ENCODE measurements at places on chromosomes 7 and 10.
A peak's percentile ranks its signal among the peaks of the same experiment; 100 is the strongest.

- DNase-seq: no peak
These were observed 736 bp downstream of the SKIDA1 start for GRCh38 chr10:21524526-21525366.

- DNase-seq: no peak
These were observed 178.6 kb downstream of the RPS24 start for GRCh38 chr10:78212060-78212785.

DNA sequence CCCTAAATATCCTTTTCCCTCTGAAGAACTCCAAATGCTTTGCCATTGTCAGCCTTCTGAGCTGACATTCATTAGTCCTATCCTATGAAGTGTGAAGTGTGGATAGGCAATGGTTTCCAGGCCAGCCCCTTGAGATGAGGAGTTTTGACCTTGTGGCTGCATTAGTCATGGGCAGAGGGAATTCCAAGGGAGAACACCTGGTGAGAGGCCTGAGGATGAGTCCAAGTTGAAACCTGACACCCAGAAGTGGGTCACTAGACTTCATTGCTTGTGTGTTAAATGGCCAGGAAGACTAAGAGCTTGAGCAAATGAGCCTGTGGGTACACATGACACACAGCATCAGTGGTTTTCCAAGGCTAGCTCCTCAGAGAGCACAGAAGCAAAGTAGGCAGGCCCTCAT lies 260.8 kb downstream of the SKAP2 start:
- DNase-seq: no peak

DNA sequence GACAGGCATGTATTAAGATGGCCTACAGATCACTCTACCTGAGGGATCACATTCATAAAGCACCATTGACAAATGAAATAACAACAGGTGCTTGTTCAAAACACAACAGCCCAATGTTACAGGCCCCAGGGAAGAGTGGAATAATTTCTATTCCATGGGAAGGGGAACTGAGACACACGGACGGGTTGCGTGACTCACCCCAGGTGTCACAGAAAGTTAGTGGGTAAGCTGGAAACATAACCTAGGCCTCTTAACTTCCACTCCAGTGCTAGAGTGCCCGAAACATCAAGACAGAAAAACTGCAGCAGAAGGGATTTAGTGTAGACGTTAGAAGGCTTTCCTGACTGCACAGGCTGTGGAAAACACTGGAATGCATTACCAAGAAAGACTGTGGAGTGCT lies 48.3 kb downstream of the SLC37A3 start:
- no peak for DNase-seq

GRCh38 chr10:78938695-78939672 lies 129.8 kb upstream of the ZMIZ1 start:
- DNase-seq: no peak

GRCh38 chr7:100674411-100675104 lies 1.0 kb downstream of the GNB2 start:
- peak; percentile 40 for DNase-seq

GRCh38 chr10:34191406-34191805 lies 623.7 kb downstream of the PARD3 start:
- no peak for DNase-seq

GRCh38 chr10:133303206-133303605 lies 5.5 kb downstream of the TUBGCP2 start:
- no peak for DNase-seq

DNA sequence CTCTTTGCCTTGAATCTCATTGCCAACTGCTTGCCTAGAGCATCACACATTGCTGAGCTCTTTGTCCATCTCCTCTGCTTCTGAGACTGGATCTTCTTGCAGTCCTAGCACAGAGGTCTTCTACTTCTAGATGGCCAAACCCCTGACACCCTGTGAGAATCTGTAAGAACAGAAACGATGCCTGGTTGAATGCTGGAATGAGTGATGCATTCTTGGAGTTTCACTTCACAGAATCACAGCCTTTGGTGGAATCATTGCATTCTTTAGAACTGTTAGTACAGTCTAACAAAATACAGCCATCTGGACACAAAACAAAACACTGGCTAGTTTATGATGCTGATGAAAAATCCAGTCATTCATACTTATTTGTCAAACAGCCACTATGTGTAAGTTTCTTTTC lies 141.7 kb upstream of the ITGB1 start:
- no peak for DNase-seq

DNA sequence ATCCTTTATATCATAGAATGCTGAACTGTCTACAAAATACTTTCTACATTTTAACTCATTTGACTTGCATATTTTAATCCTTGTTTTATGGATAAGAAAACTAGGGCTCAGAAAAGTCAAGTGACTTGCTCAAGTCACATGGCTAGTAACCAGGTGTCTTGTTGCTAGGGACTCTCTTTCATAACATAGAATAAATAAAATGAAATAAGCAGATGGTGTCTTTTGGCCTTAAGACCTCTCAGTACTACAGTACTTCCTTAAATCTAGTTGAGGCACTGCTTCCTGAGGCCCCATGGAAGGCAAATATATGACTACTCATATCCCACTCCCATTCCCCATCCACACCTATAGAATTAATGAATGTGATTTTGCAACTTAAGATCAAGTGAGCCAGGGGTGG lies 87.9 kb downstream of the CDK6 start:
- no peak for DNase-seq

- no peak for DNase-seq
These were observed 17.2 kb downstream of the TSPAN13 start for GRCh38 chr7:16770657-16771329.

DNA sequence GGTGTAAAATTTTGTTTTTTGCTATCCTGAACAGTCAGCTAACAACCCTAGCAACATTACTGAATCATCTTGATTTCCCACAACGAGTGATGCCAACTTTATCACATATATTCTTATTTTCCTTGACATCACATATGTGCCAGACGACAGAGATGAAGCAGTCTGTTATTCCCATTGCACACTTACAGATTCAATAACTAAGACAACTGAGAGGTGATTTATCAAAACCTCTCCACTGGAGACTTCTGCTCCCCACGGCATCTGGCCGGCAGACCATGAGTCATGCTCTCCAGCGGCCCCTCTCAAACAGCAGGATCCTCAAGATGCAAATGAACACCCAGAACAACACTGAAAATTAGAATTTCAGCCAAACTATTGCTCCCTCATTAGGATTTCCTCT lies 57.1 kb downstream of the AMPH start:
- DNase-seq: no peak

DNA sequence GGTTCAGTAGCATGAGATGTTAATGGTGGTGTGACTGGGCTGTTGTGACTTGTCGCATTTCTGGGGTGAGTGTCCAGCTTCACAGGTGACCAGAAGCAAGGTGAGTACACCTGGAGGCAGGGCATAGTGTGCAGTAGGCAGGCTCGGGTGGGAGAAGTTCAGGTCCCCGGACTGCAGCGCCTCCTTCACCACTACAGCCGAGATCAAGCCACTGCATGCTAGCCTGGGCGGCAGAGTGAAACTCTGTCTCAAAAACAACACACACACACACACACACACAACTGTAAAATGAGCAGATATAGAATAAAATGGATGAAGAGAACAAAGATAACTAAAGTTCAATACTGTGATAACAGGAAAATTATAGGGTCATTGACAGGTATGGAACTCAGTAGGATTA lies 11.1 kb upstream of the PARD3 start:
- no peak for DNase-seq

DNA sequence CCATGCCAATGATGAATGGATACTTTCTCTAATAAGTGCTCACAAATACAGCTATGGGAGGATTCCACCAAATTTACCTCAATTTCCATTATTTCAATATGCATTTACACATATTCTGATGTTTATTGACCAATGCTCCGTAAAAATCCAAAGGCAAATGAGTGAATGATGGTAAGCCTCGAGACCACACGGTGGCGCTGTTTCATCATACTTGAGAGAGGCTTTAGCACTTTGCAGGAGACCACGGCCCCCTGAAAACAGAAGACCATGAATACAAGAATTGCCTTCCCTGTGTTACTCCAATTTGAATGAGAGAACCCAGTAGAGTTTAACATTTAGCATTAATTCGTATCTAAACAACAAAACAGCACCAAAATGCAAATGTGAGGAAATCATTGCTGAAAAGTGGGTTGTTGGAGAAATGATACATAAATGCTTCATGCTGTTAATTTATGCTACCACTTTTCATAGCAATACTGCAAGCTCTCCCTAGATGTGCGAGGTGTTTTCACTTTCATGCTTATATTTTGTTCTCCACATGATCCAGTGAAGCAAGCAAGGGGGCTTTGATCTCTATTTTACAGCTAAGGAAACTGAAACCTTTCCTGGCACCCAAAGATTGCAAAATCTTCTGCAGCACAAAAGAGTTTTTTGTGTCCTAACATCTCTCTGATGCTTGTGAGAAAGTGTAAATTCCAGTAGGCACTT lies 35.4 kb downstream of the TRIL start:
- peak; percentile 32 for DNase-seq

- no peak for DNase-seq
These were observed 124.9 kb downstream of the SND1 start for GRCh38 chr7:127776776-127777386.

DNA sequence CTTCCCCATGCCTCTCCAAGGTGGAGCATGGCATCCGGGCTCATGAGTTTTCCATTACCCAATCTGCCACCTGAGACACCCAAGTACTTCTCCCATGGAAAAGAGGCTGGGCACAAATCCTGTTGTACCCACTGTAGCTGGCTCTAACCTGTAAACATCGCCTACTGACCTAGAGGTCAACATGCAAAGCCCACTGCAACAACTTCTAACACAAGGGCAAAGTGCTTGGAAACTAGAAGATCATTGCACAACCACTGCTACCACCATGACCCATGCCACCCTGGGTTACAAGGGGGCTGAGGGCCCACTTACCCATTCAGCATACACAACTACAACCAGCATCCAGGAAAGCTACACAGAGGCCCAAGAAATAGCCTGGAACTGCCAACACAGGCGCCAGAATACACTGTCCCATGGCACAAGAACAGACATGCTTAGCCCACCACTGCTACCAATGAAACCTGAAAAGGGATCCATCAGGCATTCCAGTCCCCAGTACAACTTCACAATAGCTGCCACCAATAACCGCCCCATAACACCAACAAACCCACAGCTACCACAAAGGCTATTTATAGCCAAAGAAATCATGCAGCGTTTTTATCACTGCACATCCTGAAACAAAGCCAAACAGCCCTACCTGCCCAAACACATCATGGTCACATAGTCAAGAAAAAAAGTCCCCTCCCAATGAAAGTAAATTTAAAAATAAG lies 63.4 kb downstream of the RNF32 start:
- no peak for DNase-seq

DNA sequence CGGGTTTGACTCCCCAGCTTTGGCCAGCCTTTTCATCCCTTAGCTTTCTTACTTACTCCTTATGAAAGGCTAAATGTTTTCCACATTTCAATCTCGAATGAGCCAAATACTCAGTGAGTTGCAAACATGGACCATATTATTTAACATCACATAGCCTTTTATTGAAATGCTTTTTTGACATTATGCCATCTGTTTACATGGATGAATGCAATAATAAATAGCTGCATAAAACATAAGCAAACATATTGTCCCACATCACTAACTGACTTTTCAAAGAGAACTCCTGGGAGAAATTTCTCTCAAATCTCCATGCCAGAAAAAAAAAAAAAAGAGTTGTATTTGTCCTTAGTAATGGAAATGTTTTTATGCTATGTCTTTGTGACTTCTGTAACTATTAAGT lies 134.9 kb downstream of the LSMEM1 start:
- DNase-seq: no peak

- no peak for DNase-seq
These were observed 174.2 kb downstream of the KIAA1217 start for GRCh38 chr10:24382979-24383663.

GRCh38 chr7:44808914-44809393 lies 12.5 kb downstream of the PPIA start:
- no peak for DNase-seq

GRCh38 chr7:126699707-126700106 lies 553.0 kb downstream of the GRM8 start:
- no peak for DNase-seq

DNA sequence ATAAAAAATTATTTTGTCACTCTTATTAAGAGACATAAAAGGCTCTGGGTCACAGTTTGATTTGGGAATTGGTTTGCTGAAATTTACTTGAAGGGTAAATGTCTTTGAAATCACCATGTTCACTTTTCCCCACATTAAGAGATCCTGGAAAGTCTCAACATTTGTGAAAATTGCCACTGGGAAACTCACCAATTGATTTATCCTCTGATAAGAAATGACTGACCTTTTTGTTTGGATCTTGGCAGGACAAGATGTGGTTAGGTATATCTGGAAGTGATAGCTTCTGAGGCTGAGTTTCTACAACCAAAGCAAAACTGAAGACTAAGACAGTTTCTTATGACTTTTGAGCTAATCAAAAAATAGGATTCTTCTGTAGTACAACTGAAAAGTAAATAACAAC lies 107.1 kb upstream of the TMEM106B start:
- no peak for DNase-seq
